Stromal cell of bone marrow (primary cell): ENCODE measurements at places on chromosomes 7 and 10.

DNA sequence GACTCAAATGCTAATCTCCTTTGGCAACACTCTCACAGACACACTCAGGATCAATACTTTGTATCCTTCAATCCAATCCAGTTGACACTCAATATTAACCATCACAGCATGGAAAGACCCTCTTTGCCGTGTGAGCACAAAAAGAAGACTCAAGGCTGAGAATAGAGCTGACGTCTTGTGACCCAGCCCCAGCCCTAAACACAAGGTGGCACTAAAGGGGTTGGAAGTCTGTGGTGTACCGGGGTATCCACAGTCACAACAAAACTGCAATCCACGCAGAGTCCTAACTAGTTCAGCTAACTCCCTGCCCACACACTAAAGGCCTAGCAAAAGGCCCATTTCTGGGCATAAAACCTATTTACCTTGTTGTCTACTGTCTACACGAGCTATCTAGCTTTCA lies 200.1 kb downstream of the ACTR3B start:
- DNase-seq: no peak

GRCh38 chr10:55668326-55668922 lies 692.6 kb downstream of the ZWINT start:
- no peak for DNase-seq

DNA sequence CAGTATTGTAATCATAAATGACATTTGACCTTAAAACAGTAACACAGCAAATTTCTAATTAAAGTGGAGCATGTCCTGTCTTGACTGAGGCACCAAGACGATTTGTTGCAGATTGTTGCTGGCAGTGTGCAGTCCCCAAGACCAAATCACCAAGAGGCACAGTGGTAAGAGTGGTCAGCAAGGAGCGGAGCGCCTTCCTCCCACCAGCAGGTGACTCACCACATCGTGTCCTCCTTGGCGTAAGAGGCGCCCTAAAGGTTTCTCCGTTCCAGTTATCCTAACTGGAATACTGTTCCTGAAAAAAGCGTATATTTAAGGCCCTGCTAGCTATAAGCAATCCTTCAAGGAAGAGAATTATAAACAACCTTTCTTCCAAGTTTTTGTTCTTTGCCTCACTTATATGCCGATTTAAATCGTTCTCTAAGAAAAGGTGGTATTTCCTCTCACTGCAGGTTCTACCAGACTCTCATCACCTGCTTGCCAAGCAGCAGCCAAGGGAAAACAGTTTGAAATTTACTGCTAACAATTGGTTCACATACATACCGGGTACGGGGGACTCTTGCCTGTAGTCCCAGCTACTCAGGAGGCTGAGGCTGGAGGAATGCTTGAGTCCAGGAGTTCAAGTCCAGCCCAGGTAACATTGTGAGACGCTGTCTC lies 10.7 kb upstream of the REPIN1 start:
- DNase-seq: no peak

DNA sequence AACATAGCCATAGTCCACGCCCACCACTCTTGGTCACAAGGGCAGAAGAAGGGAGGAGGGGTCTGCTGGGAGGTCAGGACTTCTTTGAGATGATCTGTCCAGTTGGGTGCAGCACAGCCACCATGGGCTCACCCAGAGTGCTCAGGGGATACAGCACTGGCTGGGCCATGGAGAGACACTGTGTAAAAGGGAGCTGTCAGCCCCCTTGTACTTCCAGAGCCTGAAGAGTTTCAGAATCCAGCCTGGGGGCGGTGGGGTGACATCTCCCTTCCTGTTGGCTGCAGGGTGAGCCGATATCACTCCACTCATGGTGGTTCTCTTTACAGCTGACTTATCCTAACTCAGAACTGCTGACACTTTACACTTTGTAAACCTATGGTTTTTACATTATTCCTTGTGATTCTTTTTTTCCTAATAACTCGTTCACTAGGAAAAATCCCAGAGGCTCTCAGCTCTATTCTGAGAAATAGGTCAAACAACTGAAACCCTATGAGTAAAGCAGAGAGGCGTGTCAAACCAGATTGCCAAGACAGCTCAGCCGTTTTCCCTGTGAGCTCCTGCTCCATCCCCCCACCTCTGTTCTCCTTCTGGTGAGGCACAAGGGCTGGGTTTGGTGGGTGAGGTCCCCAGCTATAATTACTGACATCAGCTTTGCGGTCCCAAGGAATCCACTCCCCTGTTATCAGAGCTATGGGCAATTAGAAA lies 3.2 kb upstream of the MRPS24 start:
- DNase-seq: peak; percentile 94

DNA sequence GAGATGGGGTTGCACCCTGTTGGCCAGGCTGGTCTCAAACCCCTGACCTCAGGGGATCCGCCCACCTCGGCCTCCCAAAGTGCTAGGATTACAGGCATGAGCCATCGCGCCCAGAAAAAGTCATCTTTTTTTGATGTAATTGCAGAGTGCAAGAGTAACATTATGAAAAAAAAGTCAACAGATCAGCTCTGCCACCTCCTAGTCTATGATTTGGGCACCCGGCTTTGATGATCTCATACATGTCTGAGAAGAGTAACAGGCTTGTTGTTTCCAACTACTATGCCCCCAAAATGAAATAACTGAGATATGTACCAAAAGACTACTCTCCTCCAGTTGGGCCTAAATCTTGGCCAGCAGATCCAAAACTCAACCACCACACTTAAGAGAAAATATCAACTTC lies 40.8 kb downstream of the VOPP1 start:
- DNase-seq: no peak

DNA sequence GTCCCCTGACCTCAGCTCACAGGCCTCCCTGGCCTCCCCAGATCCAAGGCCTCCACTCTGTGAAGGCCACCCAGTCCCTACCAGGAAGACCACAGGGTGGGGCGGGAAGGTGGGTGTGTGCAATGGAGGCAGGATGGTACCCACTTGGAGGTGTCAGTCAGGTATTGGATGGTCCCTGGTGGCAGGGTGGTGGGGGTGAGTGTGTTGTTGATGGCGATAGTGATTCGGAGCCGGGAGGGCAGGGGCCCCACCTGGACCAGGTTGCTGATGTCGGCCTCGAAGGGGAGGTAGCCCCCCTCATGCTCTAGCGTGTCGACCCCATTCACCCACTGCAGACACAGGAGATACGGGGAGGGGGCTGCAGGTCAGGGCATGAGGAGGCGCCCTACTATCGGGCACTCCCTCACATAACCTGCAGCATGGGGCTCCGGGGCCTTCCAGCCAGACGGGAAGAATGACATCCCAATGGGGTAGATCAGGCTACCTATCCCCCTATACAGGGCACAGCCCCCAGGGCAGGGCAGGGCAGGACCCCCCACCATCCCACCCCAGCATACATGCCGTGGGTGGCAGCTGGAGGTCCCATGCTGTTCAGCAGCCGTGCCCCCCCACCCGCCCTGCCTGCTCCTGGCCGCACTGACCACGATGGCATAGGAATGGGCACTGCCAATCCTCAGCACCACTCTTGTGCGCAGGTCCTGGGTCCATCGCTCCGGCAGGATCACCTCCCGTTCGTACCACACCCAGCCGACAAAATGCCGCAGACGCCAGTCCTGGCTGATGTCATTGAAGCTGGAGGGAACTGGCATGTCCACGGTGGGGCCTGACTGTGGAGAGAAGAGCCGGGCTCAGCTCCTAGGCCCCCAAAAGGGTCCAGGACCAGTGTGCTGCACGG lies 2.2 kb downstream of the GUSB start:
- no peak for DNase-seq

- peak; percentile 16 for DNase-seq
Observed at GRCh38 chr7:48337012-48337621, 165.9 kb downstream of the ABCA13 start.

- DNase-seq: no peak
Observed at GRCh38 chr7:102444961-102445673, 11.7 kb downstream of the ORAI2 start.

- no peak for DNase-seq
Observed at GRCh38 chr7:33716581-33717477, 188.5 kb upstream of the BMPER start.

GRCh38 chr10:124217906-124218804 lies 124.8 kb upstream of the CHST15 start:
- DNase-seq: no peak

GRCh38 chr7:26490640-26491624 lies 199.3 kb downstream of the SNX10 start:
- DNase-seq: no peak

DNA sequence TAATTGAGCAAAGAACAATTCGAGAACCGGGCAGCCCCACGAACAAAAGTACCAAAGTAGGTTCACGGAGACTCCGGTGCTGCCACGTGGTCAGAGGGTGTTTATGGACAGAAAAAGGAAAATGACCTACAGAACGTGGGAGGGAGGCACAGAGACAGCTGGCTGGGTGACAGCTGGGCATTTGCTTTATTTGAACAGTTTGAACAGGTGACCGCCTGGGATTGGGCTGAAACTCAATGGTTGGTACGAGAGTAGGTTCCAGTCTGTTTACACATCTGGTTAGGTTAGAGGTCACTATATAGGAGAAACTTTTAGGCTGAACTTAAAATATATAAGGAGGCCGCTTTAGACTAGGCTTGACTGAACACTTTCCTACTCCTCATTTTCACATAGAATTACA lies 50.6 kb upstream of the CELF2 start:
- DNase-seq: no peak

DNA sequence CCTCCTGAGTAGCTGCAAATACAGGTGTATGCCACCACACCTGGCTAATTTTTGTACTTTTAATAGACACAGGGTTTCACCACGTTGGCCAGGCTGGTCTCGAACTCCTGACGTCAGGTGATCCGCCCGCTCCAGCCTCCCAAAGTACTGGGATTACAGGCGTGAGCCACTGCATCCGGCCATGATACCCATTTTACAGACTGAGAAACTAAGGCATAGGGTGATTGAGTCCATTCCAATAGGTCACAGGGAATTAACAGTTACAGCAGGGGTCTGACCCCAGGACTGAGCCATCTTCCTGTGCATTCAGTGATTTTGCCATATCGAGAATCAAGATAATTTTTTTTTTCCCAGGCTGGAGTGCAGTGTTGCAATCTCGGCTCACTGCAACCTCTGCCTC lies 12.3 kb upstream of the CTBP2 start:
- DNase-seq: no peak

DNA sequence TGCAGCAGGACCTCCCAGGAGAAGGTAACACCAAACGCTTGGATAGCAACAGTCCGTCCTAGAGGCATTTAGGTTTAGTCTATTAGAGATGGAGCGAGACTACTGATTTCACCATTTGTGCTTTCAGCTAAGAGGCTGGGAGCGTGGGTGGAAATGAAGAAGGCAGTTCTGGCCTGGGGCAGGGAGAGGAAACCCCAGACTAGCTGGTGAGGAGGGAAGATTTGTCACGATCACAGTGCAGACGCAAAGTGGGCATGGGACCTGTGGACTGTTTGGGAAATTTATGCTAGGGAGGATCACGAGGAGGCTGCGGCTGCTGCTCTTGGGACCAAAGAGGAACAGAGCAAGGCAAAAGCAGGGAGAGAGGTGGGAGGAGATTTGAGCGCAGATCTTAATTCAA lies 130.4 kb upstream of the AOAH start:
- no peak for DNase-seq

DNA sequence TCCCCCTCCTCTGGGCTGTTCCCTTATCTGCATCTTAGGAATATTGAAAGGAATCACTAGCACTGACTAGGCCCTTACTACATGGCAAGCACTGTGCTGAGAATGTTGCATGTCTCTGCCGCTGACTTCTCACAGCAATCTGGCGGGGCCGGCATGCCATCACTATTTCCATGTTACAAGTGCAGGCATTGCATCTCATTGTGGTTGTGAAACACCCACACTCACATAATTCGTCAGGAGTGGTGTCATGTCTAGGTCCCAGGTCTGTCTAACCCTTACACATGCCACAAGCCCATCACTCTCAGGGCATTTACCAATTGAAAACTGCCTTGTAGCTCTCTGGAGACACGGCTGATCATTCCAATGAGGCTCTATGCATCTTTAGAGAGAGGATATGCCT lies 8.5 kb upstream of the IL2RA start:
- no peak for DNase-seq

GRCh38 chr10:112132435-112132834 lies 51.1 kb downstream of the GPAM start:
- DNase-seq: no peak

GRCh38 chr10:72344932-72345331 lies 9.8 kb downstream of the DNAJB12 start:
- no peak for DNase-seq

DNA sequence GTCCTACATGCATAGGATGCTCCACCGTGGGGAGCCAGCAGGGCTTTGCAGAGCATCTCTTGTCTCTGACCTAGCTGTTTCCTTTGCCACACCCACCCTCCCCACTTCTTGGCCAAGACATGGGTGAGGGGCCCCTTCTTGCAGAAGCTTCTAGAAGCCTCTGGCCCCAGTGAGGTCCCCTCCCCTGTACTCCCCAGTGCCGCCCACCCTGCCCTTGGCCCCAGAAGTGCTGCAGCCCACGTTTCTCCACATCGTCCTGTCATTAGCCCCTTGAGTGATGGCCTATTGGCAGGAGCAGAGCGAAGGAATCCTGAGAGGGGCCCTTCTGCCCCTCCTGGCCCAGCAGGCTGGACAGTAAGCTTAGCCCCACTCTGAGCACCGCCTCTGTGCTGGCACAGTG lies 43.7 kb downstream of the ALOX5 start:
- DNase-seq: no peak

DNA sequence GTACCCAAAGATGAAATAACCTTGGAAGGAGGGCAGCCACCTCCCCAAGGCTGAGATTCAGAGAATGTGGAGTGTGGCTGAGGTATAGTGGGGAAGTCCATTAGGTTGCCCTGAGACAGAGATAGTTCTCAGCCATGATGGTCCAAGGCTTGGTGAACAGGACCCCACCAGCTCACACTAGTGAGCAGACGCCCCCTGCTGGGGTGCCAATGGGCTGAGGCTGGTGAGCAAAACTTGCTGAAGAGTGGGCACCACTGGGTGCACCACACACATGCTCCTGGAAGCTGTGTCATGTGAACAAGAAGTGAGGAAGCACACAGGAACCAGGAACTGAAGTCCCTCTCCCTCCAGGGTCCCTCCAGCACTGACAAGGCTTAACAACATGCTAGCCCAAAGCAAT lies 8.9 kb downstream of the FBXL13 start:
- DNase-seq: no peak

DNA sequence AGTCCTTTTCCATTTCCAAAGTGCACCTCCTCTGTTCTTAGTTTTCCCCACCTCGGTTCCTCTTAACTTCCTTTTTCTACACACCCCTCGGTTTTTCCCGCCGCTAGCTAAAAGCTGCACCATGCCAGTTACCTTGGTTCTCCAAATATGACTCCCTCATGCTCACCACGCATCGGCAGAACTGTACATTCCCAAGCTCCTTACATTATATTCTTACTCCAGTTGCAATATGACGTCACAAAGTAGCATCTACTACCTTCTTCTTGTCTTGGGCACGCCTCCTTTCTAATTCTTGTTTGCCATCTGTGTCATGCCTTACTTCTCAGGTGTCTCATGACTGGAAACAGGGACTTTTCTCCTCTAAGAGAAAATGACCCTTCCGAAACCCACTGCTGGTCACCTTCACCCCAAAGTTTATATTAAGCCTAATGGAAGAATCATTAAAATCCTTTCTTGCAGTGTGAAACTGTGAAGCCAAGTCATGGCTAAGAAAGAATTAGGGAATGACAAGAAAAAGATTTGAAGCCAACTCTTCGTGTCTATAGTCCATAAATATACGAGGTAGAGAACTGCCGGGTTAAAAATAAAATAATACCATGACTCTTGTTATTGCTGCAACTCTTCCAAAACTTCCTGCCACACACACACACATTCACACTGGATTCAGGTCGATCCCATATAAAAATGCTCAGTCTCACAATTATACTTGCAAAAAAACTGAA lies 1.7 kb downstream of the ESYT2 start:
- no peak for DNase-seq
